ENCODE measurements at places on chromosomes 3 and 15.

DNA sequence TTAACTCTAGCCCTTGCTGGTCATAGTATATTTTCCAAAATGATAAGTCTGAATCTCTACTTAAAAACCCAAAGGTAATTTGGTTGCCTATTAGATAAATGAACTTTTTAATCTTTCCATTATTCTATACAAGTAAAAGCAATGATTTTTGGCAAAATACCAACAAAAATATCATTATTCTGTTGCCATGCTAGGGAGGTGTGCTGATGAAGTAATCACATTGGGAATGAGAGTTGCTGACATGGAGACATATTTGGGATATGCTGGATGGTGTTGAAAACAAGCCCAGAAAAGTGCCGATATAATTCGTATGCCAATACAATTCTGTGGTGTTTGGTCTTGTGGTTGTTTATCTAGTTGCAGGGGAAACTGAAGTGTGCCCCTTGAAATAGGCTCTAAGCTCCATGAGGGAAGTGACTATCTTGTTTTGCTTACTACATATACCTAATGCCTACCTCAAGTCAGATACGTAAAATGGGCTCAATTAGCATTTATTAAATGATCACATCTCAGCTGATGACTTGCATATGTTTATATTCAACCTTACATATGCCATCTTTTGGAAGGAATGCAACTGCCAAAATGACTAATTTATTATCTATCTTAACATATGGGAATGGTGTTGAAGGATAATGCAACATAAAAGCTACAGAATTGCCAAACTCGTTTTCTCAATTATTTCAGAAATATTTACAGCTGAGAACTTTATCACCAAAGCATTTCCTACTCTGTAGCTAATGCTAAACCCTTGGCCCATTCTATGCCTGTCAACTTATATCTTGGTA lies 5.8 kb downstream of the TOPBP1 start:
- DNase-seq: no peak

- no peak for DNase-seq
Observed at GRCh38 chr3:140470962-140471361, 206.9 kb upstream of the TRIM42 start.

DNA sequence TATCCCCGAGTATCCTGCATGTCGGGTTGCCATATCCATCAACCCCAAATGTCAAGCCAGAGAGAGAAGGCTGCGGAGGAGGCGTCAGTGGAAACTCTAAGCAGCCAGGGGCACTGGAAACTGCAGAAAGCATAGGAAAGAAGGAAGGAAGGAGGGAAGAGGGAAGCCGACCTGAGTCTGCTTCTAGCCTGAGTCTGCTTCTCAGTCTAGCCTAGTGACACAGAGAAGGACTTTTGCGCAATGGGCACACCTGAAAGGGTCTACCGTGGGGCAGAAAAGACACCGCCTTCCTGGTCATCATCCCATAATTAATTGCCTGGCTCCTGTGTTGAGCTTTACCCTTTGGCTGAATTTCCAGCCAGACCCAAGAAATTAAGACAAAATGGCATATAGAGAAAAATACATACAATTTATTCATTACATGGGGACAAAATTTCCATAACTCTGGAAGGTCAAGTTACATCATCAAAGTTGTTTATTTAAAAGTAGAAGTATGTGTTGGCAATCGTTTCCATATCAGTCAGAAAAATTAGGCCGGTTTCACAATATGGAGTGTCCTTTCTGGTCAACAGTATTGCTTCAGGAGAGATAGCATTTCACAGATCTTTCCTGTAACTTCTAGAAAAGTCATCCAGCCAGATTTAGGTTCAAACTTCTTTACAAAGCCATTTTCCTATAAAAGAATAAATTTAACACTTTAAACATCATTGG lies 10.3 kb downstream of the BCL2A1 start:
- DNase-seq: no peak

GRCh38 chr3:167882057-167882667 lies 146.6 kb downstream of the SERPINI1 start:
- DNase-seq: no peak

- DNase-seq: no peak
Observed at GRCh38 chr15:50358845-50359244, 3.8 kb upstream of the GABPB1 start.

DNA sequence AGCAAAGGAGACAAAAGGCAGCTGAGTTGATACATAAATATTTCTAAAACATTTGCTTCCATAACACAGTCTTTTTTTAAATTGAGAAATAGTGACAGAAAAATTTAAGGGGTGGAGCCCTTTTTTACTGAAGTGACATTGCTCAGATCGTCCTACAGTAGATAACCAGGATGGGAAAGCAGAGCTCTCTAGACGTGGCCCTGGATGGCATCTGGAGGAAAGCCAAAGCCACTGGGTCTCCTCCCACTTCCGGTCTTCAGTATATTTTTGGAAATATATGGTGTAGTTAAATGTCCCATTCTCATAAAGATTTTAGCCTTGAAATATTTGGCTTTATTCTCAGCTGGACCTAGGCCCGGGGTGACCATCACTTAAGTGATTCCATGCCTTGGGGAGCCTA lies 326.1 kb downstream of the ZNF621 start:
- DNase-seq: no peak

- no peak for DNase-seq
Observed at GRCh38 chr15:63880744-63881143, 47.0 kb upstream of the HERC1 start.

- no peak for DNase-seq
Observed at GRCh38 chr3:125213946-125214542, 1.5 kb upstream of the SLC12A8 start.

GRCh38 chr3:155441506-155441905 lies 148.0 kb upstream of the STRIT1 start:
- no peak for DNase-seq

DNA sequence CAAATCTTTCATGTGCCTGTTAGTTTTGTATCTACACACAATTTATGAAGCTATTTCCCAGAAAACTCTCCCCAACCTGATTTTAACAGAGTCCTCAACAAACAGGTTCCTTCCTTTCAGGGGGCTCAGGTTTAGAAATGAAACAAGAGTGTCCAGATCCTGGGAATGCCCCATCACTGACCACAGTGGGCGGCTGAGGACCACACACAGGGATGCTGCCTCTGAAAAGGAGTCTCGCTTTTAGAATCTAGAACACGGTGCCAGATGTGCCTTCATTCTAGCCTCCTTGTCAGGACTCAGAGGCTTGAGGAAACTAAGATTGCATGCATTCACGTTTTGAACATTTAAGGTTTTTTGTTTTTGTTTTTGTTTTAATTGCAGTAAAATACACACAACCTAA lies 115.0 kb downstream of the FOXB1 start:
- DNase-seq: no peak

DNA sequence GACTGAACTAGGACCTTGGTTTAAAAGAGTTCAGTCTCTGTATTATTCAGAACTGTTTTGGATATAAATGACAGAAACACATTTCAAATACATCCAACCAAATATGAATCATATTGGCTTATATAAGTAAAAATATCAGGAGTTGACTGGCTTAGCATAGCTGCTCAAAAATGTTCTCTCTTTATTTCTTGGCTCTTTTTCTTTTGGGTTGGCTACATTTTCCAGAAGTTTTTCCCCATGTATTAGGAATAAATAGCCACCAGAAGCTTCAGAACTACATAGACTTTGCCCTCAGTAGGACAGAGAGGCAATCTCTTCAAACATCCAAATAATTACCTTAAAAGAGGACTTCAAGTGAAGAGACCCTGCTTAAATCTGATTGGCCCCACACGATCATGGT lies 32.7 kb downstream of the KCNMB2 start:
- no peak for DNase-seq

Data from GOT3 (cell line).